ENCODE measurements at places on chromosomes 12 and 14. TPM values are rescaled to one million over a fixed set of nuclear protein-coding genes. Genes with fewer than 3 reads are reported as not detected.

FGF23 gene
- not detected for total RNA-seq

- no peaks in the 10 kb centered on the region for H3K27me3 ChIP-seq
- H3K36me3 ChIP-seq, result no peaks in the 10 kb centered on the region
- no peak overlapping the region for H3K27ac ChIP-seq
- DNase-seq, result no peak
- H3K4me1 ChIP-seq, result no peaks in the 10 kb centered on the region
Observed at GRCh38 chr12:65803251-65803650, 21.0 kb upstream of the HMGA2 start.

TTC9 gene
- total RNA-seq, result 3.1 TPM

ITGA7 gene
- 30.4 TPM for total RNA-seq

DNA sequence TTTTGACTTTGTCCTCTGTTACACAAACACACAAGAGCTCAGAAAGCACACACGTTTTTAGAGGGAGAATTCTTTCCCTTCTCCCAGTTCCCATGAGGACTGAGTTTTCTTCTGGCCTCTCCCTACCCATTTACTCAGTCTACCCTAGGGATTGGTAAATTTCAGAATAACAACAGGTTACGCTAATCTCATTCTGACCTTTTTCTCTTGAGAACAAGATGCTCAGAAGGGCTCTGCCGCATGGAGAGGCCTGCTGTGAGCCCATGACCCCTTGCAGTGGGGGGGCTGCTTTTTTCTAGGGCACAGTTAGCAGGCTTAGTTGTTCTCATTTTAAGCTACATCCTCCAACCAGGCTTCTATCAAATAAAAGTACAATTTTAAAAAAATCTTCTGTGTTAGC is 69.5 kb downstream of the GPR135 start:
- no peak overlapping the region for H3K27ac ChIP-seq
- no peaks in the 10 kb centered on the region for H3K27me3 ChIP-seq
- no peak for DNase-seq
- H3K4me1 ChIP-seq, result no peaks in the 10 kb centered on the region

DNA sequence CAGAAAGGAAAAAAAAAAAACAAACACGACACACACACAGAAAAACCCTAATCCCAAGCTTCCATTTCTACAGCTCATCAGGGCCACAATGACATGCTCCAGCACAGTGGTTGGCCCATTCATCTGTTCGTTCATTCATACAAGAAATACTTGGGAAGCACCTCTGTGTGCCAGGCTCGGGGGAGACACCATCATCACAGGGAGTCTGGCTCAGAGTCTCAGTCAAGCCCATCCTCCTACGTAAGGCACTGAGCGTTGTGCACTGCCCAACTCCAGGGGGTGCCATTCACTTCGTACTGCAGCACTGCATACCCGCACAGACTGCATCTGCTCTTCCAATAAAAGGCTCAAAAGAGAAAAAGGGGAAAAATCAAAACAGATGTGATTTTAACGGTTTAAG is 15.3 kb downstream of the VPS37B start:
- H3K4me3 ChIP-seq, result no peak overlapping the region
- no peak for DNase-seq
- no peaks in the 10 kb centered on the region for H3K27me3 ChIP-seq
- no peaks in the 10 kb centered on the region for H3K36me3 ChIP-seq

GRCh38 chr12:113030875-113031525 is 25.5 kb upstream of the DTX1 start:
- H3K27ac ChIP-seq, result no peak overlapping the region
- H3K4me1 ChIP-seq, result no peaks in the 10 kb centered on the region
- no peaks in the 10 kb centered on the region for H3K27me3 ChIP-seq

DNA sequence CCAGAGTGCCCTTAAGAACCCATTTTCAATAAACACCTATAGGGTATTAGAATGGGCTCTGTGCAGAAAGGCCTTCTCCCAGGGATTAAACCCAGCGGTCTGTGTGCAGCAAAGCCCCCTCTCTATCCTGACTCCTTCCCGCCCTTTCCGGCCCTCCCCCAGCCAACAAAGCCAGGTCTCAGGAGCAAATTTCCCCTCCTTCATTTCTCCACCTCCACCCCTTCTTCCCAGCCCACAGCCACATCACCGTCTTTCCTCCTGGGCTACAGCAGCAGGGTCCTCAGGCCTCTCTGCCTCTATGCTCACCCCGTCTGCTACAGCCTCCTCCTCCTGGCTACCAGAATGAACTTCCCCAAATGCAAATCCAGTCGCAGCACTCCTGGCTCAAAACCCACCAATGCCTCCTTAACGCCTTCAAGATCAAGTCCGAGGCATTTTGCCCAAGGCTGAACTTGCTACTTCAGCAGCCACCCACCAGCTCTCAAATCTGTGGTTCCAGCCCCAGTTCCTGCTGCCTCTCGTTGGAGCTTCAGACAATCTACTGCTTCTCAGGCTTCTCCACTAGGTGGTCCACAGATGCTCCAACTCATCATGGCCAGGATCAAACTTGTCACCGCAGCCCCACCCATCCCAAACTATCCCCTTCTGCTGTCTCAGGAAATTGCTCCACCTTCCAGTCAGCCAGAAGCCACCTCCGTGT is 134.8 kb downstream of the BCL11B start:
- no peaks in the 10 kb centered on the region for H3K36me3 ChIP-seq
- H3K4me1 ChIP-seq, result no peaks in the 10 kb centered on the region
- H3K27ac ChIP-seq, result no peak overlapping the region
- no peaks in the 10 kb centered on the region for H3K27me3 ChIP-seq
- H3K4me3 ChIP-seq, result no peak overlapping the region

GRCh38 chr12:3603576-3603975 is 112.6 kb downstream of the PRMT8 start:
- DNase-seq, result no peak
- no peak overlapping the region for H3K27ac ChIP-seq
- H3K36me3 ChIP-seq, result no peaks in the 10 kb centered on the region
- peaks cover 8% of the 10 kb centered on the region for H3K4me1 ChIP-seq
- H3K4me3 ChIP-seq, result no peak overlapping the region

DNA sequence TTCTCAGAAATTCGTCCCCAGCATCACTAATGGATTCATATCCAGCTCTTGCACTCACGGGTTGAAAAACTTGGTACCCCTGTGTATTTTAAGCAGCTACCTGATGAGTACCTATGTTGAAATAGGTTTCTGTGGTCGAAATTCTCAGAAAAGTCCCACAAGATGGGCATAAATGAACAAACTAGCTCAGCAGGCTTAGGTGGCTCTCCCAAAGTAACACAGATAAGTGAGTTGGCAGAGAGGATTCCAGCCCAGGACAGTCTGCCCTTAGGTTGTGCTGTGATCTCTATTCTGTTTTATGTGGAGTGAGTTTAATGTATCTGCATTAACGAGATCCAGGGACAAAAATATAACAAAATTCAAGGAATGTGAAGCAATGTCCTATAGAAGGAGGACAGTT is 92.3 kb downstream of the RGS6 start:
- DNase-seq, result no peak
- H3K4me3 ChIP-seq, result no peak overlapping the region
- no peaks in the 10 kb centered on the region for H3K36me3 ChIP-seq

DNA sequence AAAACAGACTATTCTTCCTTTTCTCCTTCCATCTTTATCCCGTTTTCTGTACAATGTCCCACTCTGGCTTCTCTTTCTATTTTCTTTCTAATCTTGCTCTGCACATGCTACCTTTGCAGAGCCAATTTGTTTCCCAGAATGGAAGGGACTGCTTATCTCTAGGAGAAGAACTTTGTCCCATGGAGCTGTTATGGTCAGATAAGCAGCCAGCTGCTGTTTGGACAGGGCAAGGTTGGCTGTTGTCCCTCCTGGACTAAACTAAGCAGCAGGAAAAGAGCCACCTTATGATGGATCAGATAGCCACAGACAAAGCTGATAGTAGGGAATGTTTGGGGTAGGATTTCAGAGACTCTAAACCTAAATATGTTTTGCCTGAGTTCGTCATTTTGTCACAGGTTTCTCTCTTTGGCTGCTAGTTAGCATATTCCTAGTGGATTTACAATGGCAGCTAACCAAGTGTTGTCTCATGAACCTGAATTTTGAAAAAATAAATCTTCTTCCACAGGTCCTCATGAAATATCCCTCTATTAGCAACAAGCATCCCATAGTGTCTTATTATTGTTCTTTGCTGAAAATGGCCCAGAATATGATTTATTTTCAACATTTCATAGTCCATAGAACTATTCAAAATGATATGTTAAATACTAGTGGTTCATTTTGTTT is 262.8 kb downstream of the SLC16A7 start:
- no peak for DNase-seq

SSPN gene
- total RNA-seq, result 11.6 TPM

DNA sequence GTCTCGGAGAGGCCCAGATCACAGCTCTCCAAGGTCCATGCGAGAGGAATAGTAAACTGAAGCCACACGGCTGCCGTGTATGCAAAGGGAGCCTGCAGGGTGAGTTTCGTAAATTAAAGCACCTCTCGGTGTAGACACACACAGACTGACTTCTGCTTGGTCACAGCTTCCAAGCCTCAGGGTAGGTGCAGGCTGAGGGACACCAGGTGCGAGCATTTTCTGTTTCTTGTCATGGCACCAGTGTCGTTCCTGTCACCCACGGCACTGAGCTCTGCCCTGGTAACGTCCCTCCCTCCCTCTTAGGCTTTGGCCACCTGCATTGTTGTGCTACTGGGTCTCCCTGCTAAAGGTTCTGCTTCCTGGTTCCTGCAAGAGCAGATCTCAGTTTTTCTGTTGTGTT is 76.2 kb upstream of the DYNC1H1 start:
- no peak overlapping the region for H3K27ac ChIP-seq
- H3K36me3 ChIP-seq, result peaks cover 88% of the 10 kb centered on the region
- no peak for DNase-seq
- H3K27me3 ChIP-seq, result no peaks in the 10 kb centered on the region

DNA sequence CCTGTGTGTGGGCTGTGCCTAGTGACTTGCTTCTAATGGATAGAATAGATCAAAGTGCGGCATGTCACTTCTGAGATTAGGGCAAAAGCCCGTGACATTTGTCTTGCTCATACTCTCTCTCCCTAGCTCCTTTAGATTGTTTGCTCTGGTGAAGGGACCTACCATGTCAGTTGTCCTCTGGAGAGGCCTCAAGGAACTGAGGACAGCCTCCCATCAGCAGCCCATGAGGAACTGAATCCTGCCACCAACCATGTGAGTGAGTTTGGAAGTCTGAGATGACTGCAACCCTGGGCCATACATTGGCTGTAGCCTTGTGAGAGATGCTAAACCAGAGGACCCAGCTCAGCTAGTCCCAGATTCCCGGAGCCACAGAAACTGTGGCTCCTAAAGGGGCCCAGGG is 101.6 kb upstream of the ESRRB start:
- H3K27ac ChIP-seq, result no peak overlapping the region
- no peaks in the 10 kb centered on the region for H3K4me1 ChIP-seq
- H3K4me3 ChIP-seq, result no peak overlapping the region
- H3K36me3 ChIP-seq, result no peaks in the 10 kb centered on the region
- no peaks in the 10 kb centered on the region for H3K27me3 ChIP-seq

DNA sequence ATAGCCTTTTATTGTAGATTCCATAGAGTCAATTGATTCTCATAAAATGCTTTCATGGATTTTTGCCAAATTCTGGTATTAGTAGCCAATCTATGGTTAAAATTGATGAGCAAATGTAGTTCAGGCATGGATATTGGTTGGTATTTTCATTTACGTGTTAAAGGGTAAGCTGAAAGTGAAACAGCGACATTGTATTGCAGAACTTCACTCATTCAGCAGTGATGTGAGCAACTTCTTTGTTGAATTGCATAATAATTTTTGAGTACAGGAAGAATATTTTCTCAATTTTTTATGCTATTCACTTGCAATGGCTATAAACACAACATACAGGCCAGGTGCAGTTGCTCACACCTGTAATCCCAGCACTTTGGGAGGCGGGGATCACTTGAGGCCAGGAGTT is 24.2 kb upstream of the FAM222A start:
- H3K36me3 ChIP-seq, result no peaks in the 10 kb centered on the region
- no peak for DNase-seq
- no peaks in the 10 kb centered on the region for H3K27me3 ChIP-seq
- no peaks in the 10 kb centered on the region for H3K4me1 ChIP-seq

GRCh38 chr12:121860257-121860656 is 1.6 kb upstream of the HPD start:
- no peak overlapping the region for H3K4me3 ChIP-seq
- no peak for DNase-seq
- peaks cover 8% of the 10 kb centered on the region for H3K4me1 ChIP-seq
- peak overlapping the region; percentile 38 for H3K27ac ChIP-seq
- no peaks in the 10 kb centered on the region for H3K27me3 ChIP-seq

FBLN5 gene
- total RNA-seq, result 196 TPM
